CD4-positive, alpha-beta T cell treated with Interleukin-4 for 4 hours (primary cell): ENCODE measurements at places on chromosomes 6 and 20.
A peak's percentile ranks its signal among the peaks of the same experiment; 100 is the strongest.

- DNase-seq, result no peak
Observed at GRCh38 chr20:51446230-51446629, 96.3 kb downstream of the NFATC2 start.

DNA sequence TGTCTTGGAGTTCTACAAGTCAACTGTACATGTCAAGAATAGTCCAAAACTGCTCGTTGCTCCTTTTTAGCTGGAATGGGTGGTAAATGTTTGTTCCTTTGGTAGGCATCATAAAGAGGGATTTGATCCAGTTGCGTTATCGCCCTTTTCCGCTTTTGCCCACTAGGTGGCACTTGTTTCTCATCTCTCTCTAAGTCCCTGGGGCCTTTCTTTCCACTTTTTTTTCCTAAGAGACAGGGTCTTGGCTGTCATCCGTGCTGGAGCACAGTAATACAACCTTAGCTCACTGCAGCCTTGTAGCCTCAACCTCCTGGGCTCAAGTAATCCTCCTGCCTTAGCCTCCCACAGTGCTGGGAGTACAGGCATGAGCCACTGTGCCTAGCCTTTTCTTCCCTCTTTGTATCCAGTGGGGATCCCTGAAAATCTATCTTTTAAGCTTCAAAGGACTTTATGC, 20.7 kb downstream of the GTPBP2 start:
- DNase-seq, result peak; percentile 52

DNA sequence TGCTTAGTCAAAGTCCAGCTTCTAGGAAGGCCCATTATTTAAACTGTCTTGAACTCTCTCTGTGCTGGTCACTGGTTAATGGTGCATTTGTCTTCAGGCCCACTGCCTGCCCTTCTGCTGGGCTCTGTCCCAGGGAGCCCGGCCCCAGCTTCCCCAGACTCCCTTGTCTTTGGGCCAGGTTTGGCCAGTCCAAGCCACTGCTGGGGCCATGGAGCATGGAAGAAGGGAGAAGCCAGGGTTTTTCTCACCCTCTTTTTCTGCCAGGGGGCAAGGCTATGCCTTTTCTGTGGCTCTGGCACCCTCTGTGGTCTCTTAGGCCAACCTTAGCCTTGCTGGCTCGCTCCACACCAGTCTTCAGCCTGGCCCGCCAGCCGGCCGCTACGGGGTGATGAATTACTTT, 390.0 kb upstream of the SULF2 start:
- DNase-seq, result no peak

- no peak for DNase-seq
Observed at GRCh38 chr6:68182386-68182785, 452.7 kb upstream of the ADGRB3 start.

- no peak for DNase-seq
Observed at GRCh38 chr6:151240791-151241642, 1.2 kb downstream of the AKAP12 start.

GRCh38 chr20:4112481-4113421, 97.4 kb upstream of the RNF24 start:
- DNase-seq, result no peak

DNA sequence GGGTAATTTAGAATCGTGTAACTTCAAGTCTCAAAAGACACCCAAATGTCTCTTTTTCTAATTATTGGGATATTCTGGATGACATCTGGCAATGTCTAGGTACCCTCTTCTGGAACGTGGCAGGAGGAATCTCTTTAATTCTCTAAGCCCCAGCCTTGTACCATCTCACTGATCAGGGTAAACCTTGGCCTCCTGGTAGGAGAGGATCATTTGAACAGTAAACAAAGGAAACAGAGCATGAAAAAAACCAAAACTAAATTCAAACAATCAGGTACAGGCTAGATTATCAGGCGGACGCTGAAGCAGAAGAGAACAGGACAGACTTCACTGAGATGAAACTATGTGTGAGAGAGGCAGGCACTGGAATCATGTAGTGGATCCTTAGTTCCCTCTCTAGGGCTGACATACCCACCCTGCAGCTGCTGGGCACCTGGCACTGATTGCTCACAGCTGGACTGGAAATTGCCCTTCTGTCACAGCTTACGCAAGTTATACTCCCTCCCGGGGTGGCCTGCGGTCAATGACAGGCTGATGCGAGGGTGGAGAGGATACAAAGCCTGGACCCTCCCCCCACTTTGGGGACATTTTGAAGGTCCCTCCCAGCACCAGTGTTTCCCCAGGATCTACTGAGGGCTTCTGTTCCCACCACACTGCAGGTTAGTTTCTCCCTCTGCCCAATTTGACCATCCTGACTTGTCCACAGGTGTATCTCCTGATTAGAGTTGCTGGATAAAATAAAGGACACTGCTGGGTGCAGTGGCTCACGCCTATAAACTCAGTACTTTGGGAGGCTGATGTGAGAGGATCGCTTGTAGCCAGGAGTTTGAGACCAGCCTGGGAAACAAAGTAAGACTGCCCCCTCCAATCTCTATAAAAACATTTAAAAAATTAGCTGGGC, 20.6 kb upstream of the ZBTB24 start:
- DNase-seq, result no peak

- DNase-seq, result no peak
Observed at GRCh38 chr6:157046776-157047175, 269.6 kb downstream of the ARID1B start.

GRCh38 chr6:113588646-113589045, 268.5 kb upstream of the MARCKS start:
- DNase-seq, result no peak
